Stimulated activated CD8-positive, alpha-beta memory T cell treated with anti-CD3 and anti-CD28 coated beads, Interleukin-2, amount 100 ng/mL, for 48 hours (primary cell): ENCODE measurements at places on chromosomes 7 and 10.

DNA sequence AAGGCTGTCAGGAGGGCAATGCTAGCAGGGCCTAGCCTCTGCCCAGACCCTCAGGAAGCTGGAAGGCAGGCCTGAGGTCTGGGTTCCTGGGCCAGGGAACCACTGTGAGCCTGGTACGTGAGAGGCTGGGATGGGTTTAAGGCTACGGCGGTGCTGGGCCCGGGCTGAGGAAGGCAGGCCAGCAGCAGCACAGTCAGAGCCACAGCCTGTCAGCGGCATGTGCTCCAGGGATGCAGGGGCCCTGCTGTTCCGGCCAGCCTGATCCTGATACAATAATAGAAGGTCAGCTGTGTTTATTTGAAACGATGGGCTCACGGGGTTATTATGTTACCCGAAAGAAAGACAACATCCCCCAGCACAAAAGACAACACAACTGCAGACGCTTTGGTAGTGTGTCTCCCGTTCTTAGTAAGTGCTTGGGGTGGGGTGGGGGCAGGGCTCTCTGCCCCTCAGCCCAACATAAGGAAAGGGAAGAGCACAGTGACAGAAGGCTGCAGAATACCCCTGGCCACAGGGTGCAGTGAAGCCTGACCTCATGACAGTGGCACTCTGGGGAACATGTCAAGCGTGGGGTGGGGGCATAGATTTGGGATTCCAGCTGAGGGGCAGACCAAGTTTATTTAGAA, 95.0 kb downstream of the COL13A1 start:
- DNase-seq, result no peak

DNA sequence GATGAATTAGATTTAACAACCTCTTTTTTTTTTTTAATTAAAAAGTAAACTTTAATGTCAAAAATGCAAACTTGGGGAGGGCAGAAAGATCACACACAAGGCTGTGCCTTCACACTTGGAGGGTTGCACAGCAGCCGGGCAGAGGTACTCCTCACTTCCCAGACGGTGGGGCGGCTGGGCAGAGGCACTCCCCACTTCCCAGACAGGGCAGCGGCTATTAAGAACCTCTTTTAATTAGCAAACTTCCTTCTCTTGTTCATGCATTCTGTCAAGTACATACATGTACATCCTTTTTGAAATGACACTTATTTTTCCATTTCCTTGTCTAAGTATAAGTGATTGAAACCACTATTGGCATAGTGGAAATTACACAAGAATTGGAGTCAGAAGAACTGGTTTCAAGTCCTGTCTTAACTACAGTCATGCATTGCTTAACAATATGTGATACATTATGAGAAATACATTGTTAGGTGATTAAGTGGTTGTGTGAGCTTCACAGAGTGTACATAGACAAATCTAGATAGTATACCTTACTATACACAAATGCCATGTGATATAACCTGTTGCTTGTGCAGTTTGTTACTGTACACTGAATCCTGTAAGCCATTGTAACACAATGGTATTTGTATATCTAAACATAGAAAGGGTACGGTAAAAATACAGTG, 26.5 kb downstream of the BTRC start:
- DNase-seq, result no peak

DNA sequence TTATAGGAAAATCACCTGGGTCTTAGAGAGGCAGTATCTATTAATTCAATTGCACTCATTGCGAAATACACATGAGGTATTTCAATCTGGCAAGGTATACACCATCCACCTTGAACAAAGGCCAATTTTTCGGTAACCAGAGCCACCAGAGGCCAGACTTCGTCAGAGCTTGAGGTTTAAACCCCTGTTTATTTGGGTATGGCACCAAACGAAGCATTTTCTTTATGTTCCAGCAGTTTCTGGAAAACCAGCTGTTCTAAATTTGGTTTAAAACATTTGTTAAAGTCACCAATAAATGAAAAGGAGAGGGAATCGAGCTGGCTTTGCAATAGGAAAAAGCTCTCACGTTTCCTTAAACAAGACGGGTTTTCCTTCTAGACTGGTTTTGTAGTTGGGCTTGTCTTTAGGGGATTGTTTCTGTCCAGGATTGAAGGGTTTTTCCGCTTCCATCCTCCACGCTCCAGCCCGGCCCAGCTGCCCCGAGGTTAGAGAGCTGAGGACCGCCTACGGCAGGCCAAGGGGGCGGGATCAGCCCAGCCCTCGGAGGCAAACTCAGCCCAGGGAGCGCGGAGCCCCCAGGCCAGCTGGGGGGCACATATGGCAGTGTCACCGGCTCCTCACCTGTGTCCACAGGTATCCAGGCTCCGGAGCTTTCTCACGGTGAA, 539.4 kb upstream of the MGMT start:
- DNase-seq, result no peak

GRCh38 chr7:99594948-99595745, 2.9 kb upstream of the TMEM225B start:
- DNase-seq, result no peak

- DNase-seq, result no peak
These were observed 29.5 kb downstream of the CARD11 start for GRCh38 chr7:3013975-3014792.

DNA sequence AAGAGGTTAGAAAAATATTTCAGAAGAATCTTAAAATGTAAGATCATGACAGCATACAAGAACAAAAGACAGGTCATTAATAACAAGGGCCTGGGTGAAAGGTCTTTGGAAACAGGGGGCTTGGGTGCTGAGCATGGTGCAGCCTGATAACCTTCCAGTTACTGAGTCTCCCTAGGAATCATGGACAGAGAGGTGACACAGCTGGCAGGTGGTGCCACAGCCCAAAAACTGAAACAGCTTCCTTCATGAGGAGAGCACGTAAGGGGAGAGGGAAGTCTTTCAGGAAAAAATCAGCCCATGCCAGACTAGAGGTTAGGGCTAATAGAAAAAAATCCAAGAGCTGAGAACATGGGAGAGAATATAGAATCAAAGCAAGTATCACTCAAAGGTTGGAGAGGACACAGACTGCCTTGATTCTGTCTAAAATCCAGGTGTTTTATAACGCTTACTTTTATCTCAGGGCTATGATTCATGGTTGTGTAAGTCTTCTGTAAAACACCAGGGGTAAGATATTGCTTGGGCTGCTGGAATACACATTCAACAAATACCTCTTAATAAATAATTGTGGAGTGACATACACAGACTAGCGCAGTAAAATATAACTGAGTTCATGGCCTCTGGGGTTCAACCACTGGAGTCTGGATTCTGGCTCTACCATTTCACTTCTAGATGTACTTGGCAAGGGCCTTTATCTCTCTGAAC, 88.1 kb downstream of the SEMA3C start:
- DNase-seq, result no peak

- no peak for DNase-seq
These were observed 7.8 kb downstream of the ADRA2A start for GRCh38 chr10:111084366-111085255.

DNA sequence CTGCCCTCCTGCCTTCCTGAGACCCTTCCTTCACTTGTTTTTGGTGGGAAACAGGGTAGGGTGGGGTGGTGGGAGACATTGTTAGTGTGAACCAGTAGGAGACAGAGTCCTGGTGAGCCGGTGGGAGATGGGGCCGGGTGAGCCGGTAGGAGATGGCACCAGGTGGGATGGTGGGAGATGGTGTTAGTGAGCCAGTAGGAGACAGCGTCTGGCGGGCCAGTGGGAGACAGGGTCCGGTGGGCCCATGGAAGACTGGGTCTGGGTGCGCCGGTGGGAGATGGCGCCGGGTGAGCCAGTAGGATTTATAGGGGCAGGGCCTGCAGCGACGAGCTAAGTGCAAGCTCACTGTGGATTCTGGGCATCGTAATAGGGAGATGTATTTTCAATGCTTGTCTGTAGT, 116.8 kb downstream of the TRRAP start:
- no peak for DNase-seq

DNA sequence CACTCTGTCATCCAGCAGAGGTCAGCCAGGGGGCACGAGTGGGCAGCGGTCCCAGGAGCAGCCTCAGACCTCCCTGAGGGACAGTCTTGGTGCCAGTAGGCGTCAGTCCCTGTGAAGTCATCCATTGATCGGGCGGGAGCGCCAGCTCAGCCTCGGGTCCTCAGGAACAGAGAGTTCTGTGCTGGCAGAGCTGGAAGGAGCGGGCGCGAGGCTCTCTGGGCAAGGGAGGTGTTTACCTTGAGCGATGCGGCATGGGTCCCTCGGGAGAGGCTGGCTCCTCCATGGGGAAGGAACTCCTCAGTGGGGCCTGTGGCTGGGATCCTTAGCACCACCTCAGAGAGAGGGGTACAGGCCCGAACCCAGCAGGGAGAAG, 101.1 kb upstream of the PPIF start:
- DNase-seq, result no peak

DNA sequence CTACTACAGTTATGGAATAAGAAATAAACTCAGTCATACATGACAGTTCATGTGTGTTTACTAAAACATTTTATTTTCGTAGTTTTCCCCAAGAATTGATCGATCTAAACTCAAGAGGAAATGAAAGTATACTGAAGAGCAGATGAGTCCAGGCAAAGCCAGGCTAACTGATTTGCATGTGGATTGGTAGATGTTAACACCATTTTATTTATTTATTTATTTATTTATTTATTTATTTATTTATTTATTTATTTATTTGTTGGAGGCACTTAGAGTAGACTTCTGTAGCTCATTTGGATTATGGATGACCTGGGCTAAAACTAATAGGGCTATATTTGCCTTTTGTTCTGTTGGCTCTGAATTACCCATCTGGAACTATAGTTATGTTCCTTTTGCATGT, 68.5 kb upstream of the DKK1 start:
- no peak for DNase-seq

GRCh38 chr7:113093561-113093960, 6.9 kb upstream of the GPR85 start:
- no peak for DNase-seq

- no peak for DNase-seq
These were observed 179.2 kb upstream of the MBL2 start for GRCh38 chr10:52951824-52952223.

GRCh38 chr7:36280840-36281812, 108.5 kb upstream of the ANLN start:
- DNase-seq, result no peak

DNA sequence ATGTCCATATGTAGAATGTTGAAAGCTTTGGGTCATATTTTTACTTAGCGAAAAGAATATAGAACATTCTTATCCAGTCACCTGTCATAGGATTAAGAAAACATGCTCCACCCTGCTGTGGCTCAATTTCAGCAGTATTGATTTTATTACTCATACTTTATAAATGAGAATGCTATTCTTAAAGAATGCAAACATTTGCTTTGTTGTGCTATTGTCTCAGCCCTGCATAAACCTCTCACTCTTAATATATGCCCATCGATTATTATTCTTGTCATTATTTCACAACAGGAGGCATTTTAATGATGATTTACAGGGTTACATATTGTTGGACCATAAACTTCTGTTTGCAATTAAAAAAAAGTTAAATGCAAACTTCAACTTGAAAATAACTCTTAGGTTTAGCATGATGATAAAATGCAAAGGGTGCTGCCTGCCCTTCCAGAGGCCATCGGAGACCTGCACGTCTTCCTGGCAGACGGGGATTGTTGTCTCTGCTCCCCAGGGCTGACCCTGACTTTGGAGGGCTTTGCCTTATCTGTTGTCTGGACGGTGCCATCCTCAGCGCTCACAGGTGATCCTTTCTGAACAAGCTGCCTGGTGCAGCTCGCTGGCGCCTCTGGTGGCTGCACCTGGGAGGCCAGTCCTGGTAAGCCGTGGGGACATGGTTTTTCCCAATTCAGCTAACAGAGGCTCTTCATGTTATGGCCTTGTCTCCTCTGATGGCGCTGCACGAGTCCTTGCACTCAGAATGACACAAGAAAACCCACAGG, 50.0 kb upstream of the SHH start:
- DNase-seq, result no peak

GRCh38 chr10:14648005-14648765, 126.5 kb downstream of the FAM107B start:
- peak; percentile 33 for DNase-seq

GRCh38 chr10:44967616-44968015, 8.0 kb downstream of the RASSF4 start:
- DNase-seq, result no peak

DNA sequence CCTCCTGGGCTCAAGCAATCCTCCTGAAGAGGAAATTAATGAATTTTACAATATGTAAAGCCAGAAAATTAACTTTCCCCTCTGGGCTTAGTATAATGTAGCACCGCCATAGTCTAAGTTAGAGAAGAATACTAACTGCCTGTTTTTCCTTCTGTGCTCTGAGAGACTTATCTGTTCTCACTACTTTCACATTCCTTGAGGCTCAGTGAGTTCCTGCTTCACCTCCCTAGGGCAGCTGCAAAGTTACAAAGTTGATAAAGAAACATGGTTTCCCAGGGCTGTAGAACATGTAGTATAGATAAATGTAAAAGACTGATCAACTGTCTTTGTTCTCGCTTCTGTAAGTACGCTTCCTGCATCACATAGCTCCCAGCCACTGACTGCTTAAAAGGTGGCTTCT, 16.0 kb upstream of the OLAH start:
- no peak for DNase-seq

GRCh38 chr10:89163265-89163995, 43.7 kb downstream of the CH25H start:
- DNase-seq, result peak; percentile 25

GRCh38 chr10:125156739-125157480, 3.5 kb downstream of the CTBP2 start:
- DNase-seq, result no peak

- no peak for DNase-seq
These were observed 44.2 kb upstream of the LRRC4 start for GRCh38 chr7:128075242-128076095.

DNA sequence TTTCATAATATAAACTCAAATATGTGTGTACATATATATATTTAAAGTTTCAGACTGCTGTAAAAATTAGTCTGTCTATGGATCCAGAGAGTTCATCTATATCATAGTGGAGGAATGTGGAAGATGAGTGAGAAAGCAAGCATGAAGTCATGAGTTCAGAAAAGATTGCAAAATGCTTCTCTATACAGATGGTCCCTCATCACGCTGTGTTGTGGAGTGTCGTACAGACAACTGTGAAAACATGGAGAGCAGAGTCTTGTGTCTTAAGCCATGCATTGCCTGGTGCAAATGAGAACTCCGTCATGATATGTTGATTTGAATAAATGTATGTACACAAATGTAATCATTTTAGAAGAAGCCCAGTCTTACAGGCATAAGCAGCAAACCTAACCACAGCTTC, 316.9 kb downstream of the CNTNAP2 start:
- DNase-seq, result no peak

GRCh38 chr7:17530741-17531421, 232.4 kb downstream of the AHR start:
- no peak for DNase-seq

- DNase-seq, result no peak
These were observed 41.9 kb downstream of the ADRA2A start for GRCh38 chr10:111118758-111119157.

DNA sequence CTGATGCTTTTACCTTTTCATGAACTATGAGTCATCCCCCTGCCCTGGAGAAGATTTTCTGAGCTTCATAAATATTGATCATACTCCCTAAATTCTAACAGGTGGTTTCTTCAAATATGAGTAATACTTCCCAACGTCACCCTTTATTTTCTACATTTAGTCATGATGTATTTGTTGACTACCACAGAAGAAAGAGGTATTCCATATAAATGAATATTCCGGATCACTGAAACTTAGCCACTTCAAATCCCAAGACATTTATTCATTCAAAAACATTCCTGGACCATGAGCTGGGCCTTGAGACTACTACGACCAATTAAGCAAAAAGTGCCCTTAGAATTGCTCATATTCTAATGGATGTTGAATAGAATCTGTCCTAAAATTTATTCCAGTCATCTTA, 395.8 kb upstream of the NPVF start:
- DNase-seq, result no peak
